H4 (cell line): ENCODE measurements at places on chromosomes 7 and 10. TPM values are rescaled to one million over a fixed set of nuclear protein-coding genes. Genes with fewer than 3 reads are reported as not detected.

- no peak for DNase-seq
Observed at GRCh38 chr10:124109261-124109660, 15.9 kb upstream of the CHST15 start.

DNA sequence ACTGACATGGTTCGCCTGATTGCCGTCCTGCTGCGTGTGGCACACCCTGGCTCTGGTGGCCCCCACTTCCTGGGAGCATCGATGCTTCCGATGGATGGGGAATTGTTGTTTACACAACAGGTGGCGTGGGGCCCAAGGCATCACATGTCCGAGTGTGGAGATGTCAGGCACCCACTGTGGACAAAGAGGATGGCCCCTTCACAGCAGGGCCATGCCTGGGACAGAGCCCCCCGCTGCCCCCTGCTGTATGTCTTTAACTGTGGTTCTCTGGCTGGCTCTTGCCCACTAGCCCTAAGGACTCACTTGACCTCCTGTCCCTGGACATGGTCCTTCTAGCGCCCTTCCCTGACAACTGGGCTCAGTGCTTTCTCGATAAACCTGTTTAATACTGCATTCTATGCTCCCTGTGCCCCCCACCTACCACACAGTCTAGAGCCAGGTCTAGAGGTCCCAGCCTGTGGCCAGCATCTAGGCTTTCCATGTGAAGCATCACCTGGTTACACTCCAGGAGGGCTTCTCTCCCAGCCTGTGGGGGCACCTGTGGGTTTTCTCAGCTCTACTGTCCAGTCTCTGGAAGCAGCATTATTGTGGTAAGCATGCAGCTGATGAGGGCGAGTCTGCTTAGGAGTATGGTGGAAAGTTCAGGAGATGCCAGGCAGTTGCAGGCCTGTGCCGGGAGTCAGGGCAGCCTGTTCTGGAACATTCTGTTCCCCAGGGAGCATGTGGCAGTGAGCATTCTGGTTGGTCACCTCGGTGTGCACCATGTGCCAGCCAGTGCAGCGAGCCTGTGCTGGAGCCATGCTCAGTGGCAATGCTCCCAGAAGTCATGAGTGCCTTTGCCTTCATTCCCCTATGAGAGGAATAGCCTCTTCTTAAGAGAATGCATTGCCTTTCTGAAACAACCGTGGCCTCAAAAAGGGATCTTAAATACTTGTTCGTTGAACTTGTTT, 10.4 kb downstream of the ADCY1 start:
- no peak for DNase-seq

GRCh38 chr10:110898391-110898790, 20.6 kb downstream of the BBIP1 start:
- no peak for DNase-seq

DNA sequence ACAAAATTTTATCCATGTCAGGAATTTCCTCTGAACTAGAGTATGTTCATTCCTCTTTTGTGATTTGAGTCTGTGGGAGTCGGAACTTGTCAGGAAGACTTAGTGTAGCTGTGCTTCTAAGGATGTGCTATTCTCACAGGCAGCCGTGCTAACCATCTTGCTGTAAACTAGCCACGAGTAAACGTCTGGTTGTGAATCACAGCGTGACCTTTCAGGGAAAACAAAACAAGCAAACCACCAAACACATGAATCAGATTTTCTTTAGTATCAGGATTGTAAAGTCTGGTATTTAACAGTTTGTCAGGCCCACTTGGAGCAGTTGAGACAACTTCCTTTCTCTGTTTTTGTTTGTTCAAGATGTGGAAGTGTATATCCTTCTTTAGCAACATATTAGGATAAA, 32.0 kb downstream of the AUTS2 start:
- DNase-seq: peak; percentile 83

- DNase-seq: no peak
Observed at GRCh38 chr7:95001815-95002561, 94.6 kb downstream of the PPP1R9A start.

GRCh38 chr10:119637631-119638030, 13.5 kb upstream of the BAG3 start:
- DNase-seq: no peak

- DNase-seq: no peak
Observed at GRCh38 chr7:102252366-102252982, 34.2 kb upstream of the SH2B2 start.

DNA sequence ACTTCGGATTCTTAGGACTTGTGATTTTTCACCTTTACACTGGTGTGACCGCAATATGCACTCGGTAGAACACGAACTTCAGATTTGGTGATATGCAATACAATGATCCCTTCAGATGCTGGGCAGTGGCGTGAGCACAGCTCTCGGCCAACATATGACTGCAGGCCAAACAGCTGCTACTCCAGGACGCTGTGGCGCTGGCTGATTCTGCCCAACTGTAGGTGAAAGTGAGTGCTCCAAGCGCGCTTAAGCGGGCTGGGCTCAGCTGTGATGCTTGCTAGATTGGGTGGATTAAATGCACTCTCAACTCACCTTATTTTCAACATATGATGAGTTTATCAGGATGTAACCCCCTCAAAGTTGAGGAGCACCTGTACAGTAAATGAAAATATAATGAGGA, 137.6 kb upstream of the RET start:
- no peak for DNase-seq

DNA sequence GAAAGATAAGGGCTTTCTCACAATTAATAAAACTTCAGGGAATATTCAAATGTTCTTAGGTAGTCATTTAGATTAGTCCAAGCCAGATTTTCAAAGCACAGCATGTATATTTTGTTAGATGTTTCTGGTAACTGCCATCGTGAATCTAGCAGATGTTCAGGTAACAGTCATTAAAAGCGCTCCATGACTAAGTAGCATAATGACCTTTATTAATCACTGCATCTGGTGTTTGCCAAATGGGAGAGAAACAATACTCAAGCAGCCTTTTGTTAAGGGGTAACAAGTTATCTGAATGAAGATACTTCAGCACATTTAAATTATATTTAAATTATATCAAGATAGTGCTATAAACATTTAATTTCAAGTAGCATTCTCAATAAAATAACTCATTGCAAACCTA, 47.5 kb downstream of the USP6NL start:
- no peak for DNase-seq

- DNase-seq: peak; percentile 69
Observed at GRCh38 chr7:4739528-4739992, 35.9 kb upstream of the AP5Z1 start.

DNA sequence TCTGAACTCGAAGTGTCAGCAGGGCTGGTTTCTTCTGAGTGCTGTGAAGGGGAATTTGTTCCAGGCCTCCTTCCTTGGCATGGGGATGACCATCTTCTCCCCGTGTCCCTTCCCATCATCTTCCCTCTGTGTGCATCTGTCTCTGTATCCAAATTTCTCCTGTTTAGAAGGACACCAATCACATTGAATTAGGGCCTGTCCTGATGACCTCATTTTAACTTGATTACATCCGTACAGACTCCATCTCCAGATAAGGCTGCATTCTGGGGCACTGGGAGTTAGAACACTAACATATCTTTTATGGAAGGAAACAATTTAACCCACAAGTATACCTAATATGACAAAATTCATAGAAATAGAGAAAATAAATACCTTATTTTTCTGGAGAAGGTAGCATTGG, 76.8 kb upstream of the ANKRD1 start:
- no peak for DNase-seq

- no peak for DNase-seq
Observed at GRCh38 chr7:127287133-127287532, 34.4 kb upstream of the GRM8 start.

DNA sequence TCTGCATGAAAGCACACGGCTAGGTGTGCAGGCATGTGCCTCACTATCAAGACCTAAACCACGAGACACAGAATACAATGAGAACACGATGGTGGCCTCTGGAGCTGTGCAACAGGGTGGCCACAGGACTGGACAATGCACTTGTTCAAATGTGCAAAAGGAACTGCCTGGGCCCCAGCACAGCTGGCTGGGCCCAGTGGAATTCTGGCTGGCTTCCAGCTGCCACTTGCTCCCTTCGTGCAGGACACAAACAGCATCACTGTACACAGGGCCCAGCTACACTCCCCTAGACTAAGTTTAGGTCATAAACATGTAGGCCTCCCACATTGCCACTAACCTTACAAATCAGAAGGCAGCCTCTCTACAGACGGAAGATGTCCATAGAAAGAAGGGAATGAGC, 23.4 kb downstream of the DOCK4 start:
- no peak for DNase-seq

DNA sequence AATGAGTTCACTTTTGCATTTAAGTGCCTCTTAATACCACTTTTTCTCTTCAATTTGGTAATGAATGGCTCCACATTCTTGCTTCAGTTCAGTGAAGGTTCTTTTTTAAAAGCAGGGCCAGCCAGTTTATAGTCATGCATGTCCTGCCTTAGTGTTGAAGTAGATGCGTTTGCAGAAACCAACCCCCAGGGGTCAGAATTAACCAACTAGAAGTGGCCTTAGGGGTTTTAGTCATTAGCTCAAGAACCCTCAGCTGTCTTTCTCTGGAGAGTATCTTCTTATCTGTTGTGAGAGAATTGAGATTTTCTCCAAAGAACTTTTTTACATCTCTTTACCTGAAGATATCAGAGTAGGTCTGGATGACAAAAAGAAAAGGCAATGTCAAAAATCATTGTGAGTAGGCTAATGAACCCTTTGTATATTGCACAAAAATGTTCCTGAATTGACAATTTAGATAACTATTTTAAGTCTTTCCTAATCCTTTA, 82.2 kb downstream of the PIK3CG start:
- peak; percentile 55 for DNase-seq

- no peak for DNase-seq
Observed at GRCh38 chr10:80500572-80501380, 36.9 kb upstream of the SH2D4B start.

- DNase-seq: no peak
Observed at GRCh38 chr7:16028636-16029035, 342.2 kb upstream of the MEOX2 start.

DNA sequence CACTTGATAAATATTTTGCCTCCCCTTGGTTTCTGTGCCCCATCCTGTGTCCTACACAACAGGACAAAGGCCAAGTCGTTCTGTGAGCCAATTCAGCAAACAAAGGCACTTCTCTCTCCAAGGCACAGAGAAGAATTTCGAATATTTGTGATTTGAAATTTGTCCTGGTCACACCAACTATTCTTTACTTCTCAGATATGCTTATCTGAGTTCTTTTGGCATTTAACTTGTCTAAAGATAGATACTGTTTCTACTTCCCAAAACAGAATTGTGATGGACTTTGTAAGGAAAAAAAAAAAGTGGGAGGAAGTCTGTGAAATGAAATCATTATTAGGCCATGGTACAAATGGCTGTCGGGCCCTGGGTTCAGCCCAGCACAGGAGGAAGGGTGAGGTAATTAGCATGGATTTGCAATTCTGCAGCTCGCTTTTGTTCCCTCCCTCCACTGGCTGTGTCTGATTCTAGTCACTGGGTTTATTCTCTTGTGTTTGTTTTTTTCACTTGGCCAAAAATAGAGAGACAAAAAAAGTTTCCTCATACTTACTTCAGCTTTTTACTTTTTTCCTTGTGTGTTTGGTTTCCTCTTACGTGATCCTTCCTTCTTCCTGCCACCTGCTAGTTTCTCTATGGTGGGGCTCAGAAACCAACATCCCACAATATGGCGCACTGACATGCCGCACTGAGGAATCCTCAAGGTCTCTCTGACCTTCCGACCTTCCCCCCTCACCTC, 108.2 kb upstream of the MKLN1 start:
- DNase-seq: no peak

- DNase-seq: no peak
Observed at GRCh38 chr10:50627443-50627842, 3.7 kb upstream of the SGMS1 start.

Gene ZNF438
- 1.3 TPM in 2 replicates for total RNA-seq

Gene AKR1D1
- not detected in 2 replicates for total RNA-seq

Gene CRHR2
- total RNA-seq: not detected in 2 replicates

Gene MYOZ1
- total RNA-seq: 0.33 TPM in 1 of 2 replicates, not detected in the other

Gene CPN1
- not detected in 2 replicates for total RNA-seq

Gene PRSS2
- total RNA-seq: not detected in 2 replicates

Gene DPYSL4
- total RNA-seq: 18.0 and 19.6 TPM in 2 replicates

Gene PSD
- 0.06 TPM in 1 of 2 replicates, not detected in the other for total RNA-seq

Gene OPN4
- 0.02 and 0.35 TPM in 2 replicates for total RNA-seq

Gene AKR1B15
- total RNA-seq: 0.14 TPM in 1 of 2 replicates, not detected in the other

Gene CTAGE6
- total RNA-seq: not detected in 2 replicates

Gene REPIN1
- total RNA-seq: 40.4 and 48.3 TPM in 2 replicates
